Ovary (tissue), 10 donors: ENCODE measurements at places on chromosomes 3 and 15. TPM values are rescaled to one million over a fixed set of nuclear protein-coding genes. Genes with fewer than 3 reads are reported as not detected.

BDH1 gene
- polyA plus RNA-seq = 14.4 TPM

GUCA1C gene
- 1.8 TPM for polyA plus RNA-seq

GRCh38 chr3:127079211-127079610 is 96.3 kb downstream of the PLXNA1 start:
- no peak for DNase-seq

DNA sequence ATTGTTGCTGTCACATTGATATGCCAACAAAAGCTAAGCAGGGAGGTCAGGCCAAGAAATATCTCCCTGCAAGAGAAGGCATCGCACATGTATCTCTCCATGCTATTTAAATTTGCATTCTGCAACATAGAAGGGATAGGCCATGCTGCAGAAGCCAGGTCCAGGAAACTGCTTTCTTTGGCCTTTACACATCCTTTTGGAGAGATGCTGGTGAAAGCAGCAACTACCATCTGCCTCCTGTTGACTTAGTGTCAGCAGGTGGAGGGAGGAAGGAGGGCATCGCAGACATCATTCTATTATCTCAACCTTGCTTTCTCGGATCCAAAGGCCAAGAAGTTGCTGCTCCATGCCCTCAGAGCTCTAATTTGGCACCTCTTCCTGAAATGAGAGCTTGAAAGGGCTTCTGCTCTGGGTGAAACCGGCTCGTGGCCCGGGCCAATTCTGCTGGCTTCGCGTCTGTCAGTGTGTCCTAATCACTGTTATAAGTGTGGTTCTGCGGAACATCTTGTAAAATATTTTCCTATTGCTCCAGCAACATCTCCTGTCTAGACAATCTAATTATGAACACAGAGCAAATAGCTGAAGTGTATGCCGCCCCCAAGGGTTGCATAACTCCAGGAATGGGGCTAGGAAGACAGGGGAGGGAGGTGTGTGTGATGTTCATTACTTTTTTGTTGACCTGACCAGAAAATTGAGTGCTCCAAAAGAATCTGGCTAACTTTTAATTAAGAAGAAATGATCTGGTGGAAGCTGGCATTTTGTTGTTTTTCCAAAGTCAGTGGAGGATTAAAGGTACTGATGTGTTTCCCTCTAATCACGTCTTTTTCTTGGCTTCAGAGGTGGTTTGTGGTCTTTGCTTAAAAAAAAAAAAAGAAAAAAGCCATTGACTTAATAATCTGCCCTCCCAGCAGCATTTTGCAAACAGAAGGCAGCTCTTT is 89.1 kb downstream of the TPRG1 start:
- DNase-seq = no peak

- no peak for DNase-seq
Measured at GRCh38 chr15:43434446-43434845, 58.5 kb downstream of the TP53BP1 start.

DNA sequence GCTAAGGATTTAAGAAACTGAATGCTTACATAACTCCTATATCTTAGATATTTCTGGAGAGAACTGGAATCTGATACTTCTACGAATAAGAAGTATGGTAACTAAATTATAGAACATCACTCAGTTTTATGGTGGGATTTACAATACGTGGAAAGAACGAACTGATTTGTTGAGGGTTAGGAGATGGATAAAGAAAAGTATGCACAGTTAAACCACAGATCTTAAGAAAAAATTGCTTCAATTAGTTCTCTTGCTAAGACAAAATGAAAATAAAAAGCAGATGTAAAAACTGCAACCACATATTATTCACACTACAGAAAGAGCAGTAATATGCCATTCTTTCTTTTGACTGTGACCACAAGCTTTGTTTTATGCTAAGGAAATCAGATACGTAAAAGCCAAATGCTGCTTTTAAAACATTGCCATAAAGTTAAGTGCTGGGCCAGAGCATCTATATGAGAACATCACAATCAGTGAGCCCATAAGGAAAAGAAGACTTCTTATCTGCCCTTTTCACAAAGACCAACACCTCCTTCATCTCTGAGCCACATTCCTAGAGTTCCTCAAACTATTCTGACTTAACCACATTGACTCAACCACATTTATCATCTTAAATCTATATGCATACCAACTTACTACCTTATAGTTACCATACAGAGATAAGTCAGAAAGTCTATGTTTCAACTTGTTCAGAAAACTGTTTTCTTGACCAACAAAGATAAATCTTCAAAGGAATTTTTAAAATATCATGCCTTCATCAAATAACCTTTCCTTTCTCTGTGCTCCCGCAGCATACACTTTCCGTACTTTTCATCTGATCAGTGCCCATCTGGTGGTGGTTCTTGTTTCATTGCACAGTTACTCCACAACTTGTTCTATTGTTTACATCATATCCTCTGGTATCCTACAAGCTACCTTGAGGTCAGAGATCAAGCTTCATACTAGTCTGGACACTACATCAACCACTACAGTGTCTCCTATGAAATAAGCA is 61.7 kb downstream of the FSIP1 start:
- no peak for DNase-seq
